ENCODE measurements at places on chromosomes 4 and X.
A peak's percentile ranks its signal among the peaks of the same experiment; 100 is the strongest.

DNA sequence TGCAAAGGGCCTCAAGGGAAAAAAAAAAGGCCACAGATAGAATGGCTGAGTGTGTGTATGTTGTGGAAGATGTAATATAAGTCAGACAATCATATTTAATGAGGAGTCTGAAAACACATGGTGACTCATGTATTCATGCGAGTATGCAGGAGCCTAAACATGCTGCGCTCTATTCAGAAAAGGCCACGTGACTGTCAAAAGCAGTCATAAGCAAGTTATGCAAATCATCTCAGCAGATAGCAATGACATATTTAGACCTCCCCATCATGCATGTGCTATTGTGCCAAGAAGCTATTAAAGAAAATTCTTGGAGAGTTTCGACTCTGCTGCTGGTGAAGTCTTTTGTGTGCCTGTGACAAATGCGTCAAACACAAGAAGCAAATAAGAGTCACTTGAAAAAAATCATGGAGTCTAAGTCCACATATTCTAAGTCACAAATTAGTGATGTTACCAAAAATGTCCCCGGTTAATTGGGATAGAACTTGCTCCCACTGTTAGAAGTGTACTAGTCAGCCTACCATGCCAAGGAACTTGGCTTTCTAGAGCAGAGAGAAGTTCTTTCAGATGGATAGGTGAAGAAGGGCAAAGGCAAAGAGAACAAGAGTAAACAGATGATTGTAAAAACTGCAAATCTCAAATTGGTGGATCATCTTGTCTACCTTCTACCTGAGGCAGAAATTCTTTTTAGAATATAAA lies 5.0 kb downstream of the LNX1 start:
- no peak overlapping the region for H3K4me3 ChIP-seq
- no peak for DNase-seq
- H3K27me3 ChIP-seq = peaks cover 24% of the 10 kb centered on the region
- no peaks in the 10 kb centered on the region for H3K4me1 ChIP-seq
- no peak overlapping the region for H3K27ac ChIP-seq

- no peak for DNase-seq
- no peaks in the 10 kb centered on the region for H3K4me1 ChIP-seq
- H3K27ac ChIP-seq = no peak overlapping the region
- no peak overlapping the region for H3K4me3 ChIP-seq
Observed at GRCh38 chr4:185109736-185110135, 33.3 kb upstream of the SLC25A4 start.

DNA sequence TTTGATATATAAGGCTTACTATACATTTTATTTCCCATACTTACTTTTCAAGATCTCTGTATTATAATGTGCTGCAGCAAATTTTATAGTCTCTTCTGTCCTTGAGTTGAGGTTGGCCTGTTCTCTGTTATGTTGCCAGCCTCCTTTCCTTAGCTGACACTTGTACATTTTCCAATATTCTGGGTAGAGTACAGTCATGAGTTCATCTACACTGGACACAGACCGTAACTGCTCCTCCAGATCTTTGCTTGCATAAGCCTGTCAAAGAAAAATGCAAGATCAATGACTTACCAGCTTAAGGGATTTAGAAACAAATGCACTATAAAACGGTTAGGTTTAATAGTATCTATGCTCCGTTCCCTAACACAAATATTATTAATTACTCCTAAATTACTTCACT lies 63.2 kb downstream of the VEGFC start:
- no peak overlapping the region for H3K27ac ChIP-seq
- H3K4me3 ChIP-seq = no peak overlapping the region
- H3K4me1 ChIP-seq = no peaks in the 10 kb centered on the region
- no peaks in the 10 kb centered on the region for H3K36me3 ChIP-seq

- no peak overlapping the region for H3K27ac ChIP-seq
- no peak overlapping the region for H3K4me3 ChIP-seq
Observed at GRCh38 chrX:29744966-29745365, 470.4 kb upstream of the MAGEB2 start.

DNA sequence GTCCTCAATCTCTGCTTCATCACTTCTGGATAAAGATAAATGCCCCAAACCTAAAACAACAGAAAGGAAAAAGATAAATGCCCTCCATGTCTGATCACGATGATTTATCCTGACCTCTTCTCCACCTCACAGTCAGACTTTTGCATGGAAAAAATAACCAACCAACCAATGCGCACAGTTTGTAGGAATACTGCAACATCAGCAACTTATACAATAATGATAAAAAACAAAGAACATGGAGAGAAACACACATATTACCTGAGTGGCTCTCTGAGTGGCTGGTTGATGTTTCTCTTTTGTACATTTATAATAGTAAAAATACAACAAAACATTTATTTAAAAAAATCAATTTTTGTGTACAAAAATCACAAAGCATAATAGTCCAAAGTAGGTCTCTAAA lies 93.0 kb upstream of the PUDP start:
- no peak overlapping the region for H3K27ac ChIP-seq
- no peaks in the 10 kb centered on the region for H3K27me3 ChIP-seq
- no peak overlapping the region for H3K4me3 ChIP-seq

GRCh38 chrX:10819973-10820372 lies 199.6 kb upstream of the MID1 start:
- no peaks in the 10 kb centered on the region for H3K36me3 ChIP-seq
- H3K4me3 ChIP-seq = no peak overlapping the region
- DNase-seq = no peak
- no peaks in the 10 kb centered on the region for H3K4me1 ChIP-seq

DNA sequence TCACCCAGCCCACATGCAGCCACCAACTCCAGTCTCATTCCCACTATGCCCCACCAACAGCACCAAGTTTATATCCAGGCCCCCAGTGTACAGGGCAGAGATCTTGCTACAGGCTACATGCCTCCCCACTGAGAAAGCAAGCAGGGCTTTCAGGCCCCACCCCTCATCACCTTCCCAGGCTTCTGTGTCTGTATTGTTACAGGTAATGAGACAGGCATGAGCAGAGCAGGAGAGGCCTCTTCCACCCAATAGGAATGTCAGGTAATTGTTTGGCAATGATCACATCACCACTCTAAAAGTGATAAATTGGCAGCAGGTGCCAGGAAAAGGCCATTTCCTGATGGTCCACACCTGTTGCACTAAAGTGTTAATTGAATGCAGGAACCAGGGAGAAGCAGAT lies 102.5 kb downstream of the ZNF518B start:
- no peak for DNase-seq
- H3K27me3 ChIP-seq = peaks cover 8% of the 10 kb centered on the region
- H3K36me3 ChIP-seq = no peaks in the 10 kb centered on the region
- H3K27ac ChIP-seq = no peak overlapping the region
- H3K4me3 ChIP-seq = no peak overlapping the region

- DNase-seq = no peak
- no peak overlapping the region for H3K27ac ChIP-seq
- H3K4me3 ChIP-seq = no peak overlapping the region
- H3K27me3 ChIP-seq = no peaks in the 10 kb centered on the region
- H3K36me3 ChIP-seq = peaks cover 55% of the 10 kb centered on the region
- peaks cover 2% of the 10 kb centered on the region for H3K4me1 ChIP-seq
Observed at GRCh38 chrX:109656774-109657173, 31.8 kb upstream of the KCNE5 start.

DNA sequence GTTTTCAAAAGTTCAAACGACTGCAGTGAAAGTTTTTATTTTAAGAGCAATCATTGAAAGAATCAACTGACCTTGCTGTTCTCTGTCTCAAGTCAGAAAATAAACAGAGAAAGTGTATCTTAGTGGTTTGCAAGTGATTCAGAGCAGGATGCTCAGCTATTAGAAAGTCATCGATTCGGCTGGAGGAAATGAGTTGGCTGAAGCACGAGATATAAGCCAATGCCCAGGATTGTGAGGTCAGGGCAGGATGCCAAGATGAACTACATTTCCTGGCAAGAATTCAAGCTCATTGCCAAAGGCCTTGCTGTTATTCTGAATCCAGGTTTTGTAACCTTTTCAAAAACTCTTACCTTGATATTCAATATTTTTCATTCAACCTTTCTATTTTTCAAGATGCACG lies 541.4 kb upstream of the BOD1L1 start:
- no peaks in the 10 kb centered on the region for H3K36me3 ChIP-seq
- H3K4me1 ChIP-seq = no peaks in the 10 kb centered on the region
- H3K27me3 ChIP-seq = no peaks in the 10 kb centered on the region
- H3K27ac ChIP-seq = no peak overlapping the region
- H3K4me3 ChIP-seq = no peak overlapping the region

DNA sequence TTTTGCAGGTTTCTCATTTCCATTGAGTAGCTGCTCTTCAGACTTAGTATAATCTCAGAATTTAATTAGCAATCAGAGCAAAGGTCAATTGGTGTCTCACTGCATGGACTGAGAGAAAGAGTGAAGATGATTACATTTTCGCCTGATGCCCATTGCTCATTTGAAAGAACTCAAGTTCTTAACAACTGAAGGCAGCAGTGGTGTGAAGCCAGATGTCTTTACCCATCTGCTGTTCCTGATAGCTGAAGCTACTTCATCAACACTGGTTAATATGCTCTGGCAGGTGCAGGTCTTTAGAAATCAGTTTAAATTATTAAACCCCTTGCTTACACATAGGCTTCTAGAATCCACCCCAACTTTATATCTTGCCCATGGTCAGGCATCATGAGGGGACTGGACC lies 64.5 kb upstream of the FRAS1 start:
- no peak overlapping the region for H3K27ac ChIP-seq
- DNase-seq = no peak
- H3K27me3 ChIP-seq = peaks cover 18% of the 10 kb centered on the region
- no peak overlapping the region for H3K4me3 ChIP-seq
- H3K36me3 ChIP-seq = no peaks in the 10 kb centered on the region

DNA sequence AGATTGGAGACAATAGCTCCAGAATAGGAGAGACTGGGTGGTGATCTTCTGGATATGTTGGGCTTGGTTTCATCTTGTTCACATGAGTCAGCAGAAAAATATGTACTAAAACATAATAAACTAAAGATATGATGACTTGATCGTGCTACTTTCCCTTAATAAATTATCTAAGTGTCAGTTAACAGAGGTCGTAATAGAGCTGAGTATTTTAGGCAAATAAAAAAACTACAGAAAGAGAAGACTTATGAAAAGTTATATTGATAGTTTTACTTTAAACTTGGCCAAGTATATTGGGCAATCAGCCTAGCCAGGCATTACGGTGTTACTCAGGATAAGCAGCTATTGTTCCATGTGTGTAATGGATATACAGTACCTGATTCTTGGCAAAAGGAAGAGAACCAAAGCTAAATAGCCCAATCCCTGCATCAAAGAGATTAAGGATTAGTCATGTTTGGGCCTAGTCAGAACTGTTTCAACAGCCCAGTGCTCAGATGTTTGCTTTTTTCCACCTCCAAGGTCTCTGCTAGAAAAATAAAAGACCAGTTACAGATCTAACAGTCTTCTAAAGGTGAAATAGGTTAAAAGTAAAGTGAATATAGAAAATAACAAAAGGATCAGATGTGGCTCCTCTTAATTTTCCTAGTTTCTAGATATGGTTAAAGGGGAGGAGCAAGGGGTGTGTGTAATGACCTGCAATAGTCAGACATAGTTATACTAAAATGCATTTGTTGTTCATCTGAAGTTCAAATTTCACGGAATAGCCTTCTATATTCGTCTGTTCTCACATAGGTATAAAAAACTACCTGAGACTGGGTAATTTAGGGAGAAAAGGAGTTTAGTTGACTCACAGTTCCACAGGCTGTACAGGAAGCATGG lies 262.6 kb downstream of the ADGRL3 start:
- no peaks in the 10 kb centered on the region for H3K4me1 ChIP-seq
- no peak overlapping the region for H3K27ac ChIP-seq
- H3K4me3 ChIP-seq = no peak overlapping the region
- H3K36me3 ChIP-seq = no peaks in the 10 kb centered on the region
- DNase-seq = no peak

- DNase-seq = peak; percentile 83
- no peaks in the 10 kb centered on the region for H3K27me3 ChIP-seq
- peaks cover 25% of the 10 kb centered on the region for H3K4me1 ChIP-seq
Observed at GRCh38 chr4:77193511-77194102, 36.6 kb downstream of the CCNG2 start.

- no peak overlapping the region for H3K4me3 ChIP-seq
- H3K27ac ChIP-seq = no peak overlapping the region
- H3K4me1 ChIP-seq = no peaks in the 10 kb centered on the region
- H3K36me3 ChIP-seq = peaks cover 3% of the 10 kb centered on the region
- no peaks in the 10 kb centered on the region for H3K27me3 ChIP-seq
- DNase-seq = no peak
Observed at GRCh38 chr4:148632476-148632875, 190.3 kb upstream of the NR3C2 start.

DNA sequence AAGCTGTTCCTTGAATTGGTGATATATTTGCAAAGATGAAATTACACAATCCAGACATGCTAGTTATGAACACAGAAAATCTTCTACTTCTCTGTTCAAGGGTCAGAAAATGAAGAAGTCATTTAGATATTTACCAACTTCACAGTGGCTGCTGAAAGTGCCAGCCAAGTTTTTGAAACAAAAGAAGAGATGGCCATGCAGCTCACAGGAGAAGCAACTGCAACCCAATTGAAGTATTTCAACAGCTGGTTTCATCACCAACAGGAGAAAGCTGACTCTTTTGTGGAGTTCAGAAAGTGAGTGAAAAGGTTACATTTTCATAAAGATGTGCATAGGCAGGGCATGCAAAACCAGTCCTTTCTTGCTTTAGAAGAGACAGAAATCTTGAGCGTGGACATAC lies 70.1 kb upstream of the LSM6 start:
- no peak overlapping the region for H3K4me3 ChIP-seq
- no peaks in the 10 kb centered on the region for H3K36me3 ChIP-seq
- no peak overlapping the region for H3K27ac ChIP-seq
- no peak for DNase-seq

GRCh38 chr4:177558995-177559394 lies 116.8 kb upstream of the AGA start:
- no peaks in the 10 kb centered on the region for H3K36me3 ChIP-seq
- no peaks in the 10 kb centered on the region for H3K27me3 ChIP-seq
- DNase-seq = no peak
- H3K4me1 ChIP-seq = no peaks in the 10 kb centered on the region

DNA sequence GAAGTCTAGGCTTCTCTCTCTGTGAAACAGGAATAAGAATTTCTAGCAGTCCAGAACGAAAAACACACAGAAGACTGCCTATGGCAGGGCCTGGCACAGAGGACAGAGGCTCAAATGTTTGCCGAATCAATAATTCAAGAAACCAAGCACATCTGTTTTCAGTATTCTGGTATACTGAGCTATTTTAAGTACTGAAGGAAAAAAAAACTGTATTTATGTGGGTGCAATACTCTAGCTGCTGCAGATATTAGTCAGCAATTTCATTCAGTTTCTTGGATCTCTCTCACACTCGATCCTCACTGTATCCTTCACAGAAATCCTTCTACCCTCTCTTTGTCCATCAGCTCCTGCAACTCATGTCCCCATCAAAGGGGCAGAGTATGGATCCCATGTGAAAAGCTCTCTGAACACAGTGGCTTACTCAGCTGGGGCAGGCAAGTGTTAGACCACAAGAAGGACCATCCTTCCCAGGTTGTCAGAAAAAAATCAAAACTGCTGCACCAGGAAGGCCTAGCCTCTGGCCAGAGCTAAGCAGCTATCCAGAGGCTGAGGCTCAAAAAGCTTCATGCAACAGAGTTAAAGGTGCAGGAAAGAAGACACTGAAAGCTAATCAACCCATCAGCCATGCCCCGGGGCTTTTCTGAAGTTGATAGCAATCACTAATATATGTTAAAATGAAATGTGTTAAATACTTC lies 9.1 kb upstream of the USO1 start:
- no peak for DNase-seq
- no peaks in the 10 kb centered on the region for H3K27me3 ChIP-seq
- no peak overlapping the region for H3K27ac ChIP-seq
- no peak overlapping the region for H3K4me3 ChIP-seq
- peaks cover 9% of the 10 kb centered on the region for H3K4me1 ChIP-seq
- H3K36me3 ChIP-seq = no peaks in the 10 kb centered on the region
